ENCODE measurements at places on chromosomes 3 and 15.

GRCh38 chr15:90955624-90956273 lies 1.1 kb downstream of the RCCD1 start:
- DNase-seq: peak; percentile 24

DNA sequence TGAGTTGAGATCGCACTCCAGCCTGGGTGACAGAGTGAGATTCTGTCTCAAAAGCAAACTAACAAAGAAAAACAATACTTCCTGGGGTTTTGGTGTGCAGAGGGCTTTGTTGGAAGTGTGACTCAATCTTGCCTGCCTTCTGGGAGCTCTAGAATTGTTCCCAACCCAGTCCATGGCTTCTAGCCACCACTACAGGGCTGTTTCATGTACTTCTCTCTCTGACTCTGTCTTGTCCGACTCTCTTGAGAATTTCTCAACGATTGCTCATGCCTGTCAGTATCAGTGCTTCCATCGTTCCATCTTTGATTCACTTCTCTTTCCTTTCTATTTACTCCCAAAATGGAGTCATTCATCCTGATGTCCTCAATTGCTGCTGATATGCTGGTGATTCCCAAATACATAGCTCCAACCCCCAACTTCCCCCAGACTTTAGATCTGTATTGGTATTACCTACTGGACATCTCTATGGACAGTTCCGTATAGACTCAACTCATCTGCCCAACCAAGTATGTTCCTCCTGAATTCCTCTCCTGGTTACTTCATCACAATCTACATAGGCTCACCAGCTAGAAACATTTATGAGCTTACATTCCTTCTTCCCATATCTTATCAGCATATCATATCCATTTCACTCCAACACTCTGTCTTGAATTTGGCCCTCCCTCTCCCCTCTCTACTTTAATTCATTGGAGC lies 1.8 kb upstream of the AP2M1 start:
- no peak for DNase-seq

DNA sequence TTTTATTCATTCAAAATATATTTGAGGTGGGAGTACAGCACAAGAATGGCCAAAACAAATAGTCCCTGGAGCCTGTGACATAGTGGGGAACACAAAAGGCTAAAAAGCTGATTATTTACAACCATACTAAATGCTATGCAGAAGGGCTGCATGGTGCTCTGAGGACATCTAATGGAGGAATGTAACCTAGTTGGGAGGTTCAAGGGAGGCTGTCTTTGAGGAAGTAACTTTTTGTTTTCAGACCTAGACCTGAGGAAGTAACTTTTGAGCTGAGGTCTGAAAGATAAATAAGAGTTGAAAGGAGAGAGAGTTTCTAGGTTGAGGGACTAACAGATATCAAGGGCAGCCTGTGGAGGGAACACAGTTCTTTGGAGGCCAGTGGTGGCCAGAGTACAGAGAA lies 34.8 kb upstream of the RASA2 start:
- DNase-seq: peak; percentile 62

- no peak for DNase-seq
These were observed 291.0 kb downstream of the TIGIT start for GRCh38 chr3:114584734-114585371.

GRCh38 chr15:35466476-35466875 lies 79.5 kb downstream of the DPH6 start:
- no peak for DNase-seq

DNA sequence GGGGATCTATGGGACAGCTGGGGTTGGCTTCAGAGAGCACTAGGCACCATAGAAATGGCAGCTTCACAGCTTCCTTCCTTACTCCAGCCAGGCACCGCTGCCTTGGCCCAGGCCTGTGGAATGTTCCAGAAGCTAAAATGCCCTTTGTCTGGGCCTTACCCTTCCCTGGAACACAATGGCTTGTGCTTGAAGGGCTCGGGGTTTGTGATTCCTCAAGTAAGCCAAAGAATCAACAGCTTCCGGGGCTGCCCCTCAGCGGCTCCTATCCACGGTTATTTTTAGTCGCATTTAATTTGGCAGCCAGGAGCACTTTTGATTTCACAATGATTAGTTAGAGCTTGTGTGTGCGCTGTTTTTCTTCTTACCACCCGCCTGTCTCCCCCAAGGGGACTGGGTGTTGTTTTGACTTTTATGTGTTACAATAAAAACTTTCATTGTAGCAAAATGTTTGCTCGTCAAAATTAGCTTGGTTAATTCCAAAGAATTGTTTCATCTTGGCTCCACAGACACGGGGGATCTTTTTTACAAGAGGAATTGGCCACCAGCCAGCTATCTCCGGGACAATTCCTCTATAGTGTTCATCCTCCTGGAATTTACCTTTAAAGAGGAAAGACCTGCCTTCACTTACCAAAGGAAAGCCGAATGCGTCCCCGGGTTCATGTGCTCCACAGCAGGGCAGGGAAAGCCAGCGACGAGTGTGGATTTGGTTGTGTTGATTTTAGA lies 73.8 kb downstream of the TLE3 start:
- DNase-seq: peak; percentile 78

GRCh38 chr3:60027335-60027734 lies 977.5 kb upstream of the CFAP20DC start:
- DNase-seq: no peak

GRCh38 chr15:69323893-69324430 lies 25.2 kb downstream of the PAQR5 start:
- DNase-seq: peak; percentile 66

- DNase-seq: no peak
These were observed 12.7 kb upstream of the MINDY4B start for GRCh38 chr3:150917951-150918350.

Measured in lung (tissue), 17 donors.